ENCODE measurements at places on chromosomes 16 and 17.

GRCh38 chr16:55834049-55834448 lies 1.2 kb upstream of the CES1 start:
- DNase-seq: no peak

GRCh38 chr16:1141191-1141590 lies 11.7 kb upstream of the CACNA1H start:
- DNase-seq: no peak

DNA sequence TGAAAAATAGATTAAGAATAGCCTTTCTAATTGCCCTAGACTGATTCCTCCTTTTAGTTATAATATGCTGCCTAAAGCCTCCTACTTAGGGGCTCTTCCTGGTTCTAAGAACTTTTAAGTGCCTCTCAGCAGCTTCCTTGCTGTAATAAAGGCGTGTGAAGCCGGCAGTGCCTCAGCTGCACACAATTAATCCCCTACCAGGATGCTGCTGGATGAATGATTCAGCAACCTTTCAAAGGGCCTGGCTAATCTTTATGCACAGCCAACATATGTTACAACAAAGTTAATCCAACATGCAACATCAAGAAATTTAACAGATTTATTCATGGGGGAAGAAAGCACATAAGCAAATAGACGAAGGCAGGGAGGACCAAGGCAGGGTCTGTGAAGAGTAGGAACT lies 145.2 kb downstream of the PMP22 start:
- DNase-seq: no peak

GRCh38 chr16:68214726-68215125 lies 21.2 kb downstream of the ESRP2 start:
- DNase-seq: no peak

DNA sequence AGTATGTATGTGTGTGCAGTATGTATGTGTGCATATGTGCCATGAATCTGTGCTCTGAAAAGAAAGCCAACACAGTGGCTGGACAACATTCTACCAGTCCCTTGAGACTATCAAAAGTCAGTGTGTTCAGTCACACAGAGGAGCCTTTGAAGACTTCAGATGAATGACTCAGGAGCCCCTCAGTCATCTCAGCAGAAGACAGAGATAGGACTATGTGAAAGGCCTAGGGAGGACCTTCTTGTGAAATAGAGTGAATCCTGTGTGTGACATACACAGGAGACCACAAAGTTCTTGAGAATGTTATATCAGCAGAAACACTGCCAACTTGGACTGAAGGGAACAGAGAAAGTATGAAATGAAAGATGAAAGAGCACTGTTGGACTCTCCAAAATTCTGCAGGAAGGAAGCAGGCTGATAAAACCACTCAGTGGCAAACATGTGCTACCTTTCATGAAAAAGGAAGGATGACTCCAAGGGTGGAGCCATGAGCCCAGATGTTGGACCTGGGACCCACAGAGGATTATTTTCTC lies 108.4 kb downstream of the METRNL start:
- DNase-seq: no peak

DNA sequence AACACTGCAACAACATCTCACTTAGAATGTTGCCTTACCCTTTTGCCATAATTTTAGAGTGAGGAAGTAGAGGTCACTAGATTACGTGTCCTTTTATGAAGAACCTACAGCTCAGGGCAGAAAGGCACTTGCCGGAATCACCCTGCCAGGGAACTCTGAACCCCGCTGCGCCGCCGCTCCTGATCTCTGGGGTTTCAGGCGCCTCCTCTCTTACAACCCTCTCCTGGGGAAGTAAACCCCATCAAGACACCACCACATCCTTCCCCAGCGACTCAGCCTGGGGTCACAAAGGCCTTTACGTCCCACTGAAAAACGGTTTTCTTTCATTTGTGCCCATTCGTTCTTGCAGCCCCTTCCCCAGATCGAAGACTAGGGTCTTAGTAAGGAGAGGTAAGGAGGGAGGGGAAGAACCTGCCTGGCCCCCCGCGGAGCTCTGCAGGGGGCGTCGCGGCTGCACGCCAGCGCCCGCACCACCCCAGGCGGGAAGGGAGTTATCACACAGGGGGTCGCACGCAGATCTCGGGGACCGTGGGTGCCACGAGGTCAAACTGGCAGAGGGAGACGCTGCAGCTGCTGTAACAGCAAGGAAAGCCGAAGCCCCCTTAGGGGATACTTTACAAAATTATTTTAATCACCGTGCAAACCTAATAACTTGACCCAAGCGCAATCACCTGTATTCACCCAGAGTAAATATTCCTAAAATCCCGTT lies 1.0 kb upstream of the HLF start:
- no peak for DNase-seq

GRCh38 chr17:8829036-8829941 lies 30.1 kb upstream of the MFSD6L start:
- no peak for DNase-seq

GRCh38 chr17:59814685-59815084 lies 78.1 kb downstream of the TUBD1 start:
- DNase-seq: no peak

GRCh38 chr16:81070979-81071378 lies 6.1 kb downstream of the C16orf46 start:
- DNase-seq: no peak
